Activated T-cell treated with anti-CD3 and anti-CD28 coated beads, Interleukin-2, amount 50 U/mL, for 72 hours (primary cell): ENCODE measurements at places on chromosomes 2 and 18.

DNA sequence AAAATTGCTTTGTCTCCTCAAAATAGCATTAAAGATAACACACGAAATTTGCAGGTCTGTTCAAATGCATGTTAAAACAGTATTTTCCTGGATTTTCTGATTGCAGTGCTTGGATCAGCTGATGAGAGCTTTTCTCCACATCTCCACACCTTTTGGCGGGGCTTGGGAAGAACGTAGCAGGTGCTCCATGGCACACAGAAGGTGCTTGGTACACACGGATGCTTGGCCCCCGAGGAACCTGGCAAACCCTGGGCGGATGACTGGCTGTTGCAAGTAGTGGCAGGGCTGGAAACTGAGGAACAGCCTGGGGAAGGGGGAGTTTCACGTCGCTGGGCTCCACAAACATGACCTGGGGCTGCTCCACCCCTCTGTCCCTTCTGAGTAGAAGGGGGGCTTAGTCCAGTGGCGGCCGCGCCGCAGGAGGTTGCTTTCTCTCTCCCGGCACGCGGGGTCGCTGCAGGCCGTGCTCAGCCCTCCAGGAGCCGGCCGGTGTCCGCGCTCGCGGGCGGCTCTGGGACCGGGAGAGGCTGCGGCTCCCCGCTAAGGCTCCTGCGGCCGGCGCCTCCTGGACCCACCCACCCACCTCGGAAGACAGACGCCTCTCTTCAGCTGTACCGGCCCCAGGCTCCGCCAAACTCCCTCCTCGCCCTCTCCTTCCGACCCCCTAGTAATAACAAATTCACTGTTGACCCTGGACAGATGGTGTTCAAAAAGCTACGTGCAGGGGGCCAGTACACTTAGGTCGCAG lies 69.3 kb downstream of the MARCO start:
- H3K27ac ChIP-seq = no peak overlapping the region
- H3K4me1 ChIP-seq = no peaks in the 10 kb centered on the region
- H3K36me3 ChIP-seq = no peaks in the 10 kb centered on the region

- peaks cover 70% of the 10 kb centered on the region for H3K4me1 ChIP-seq
- H3K27me3 ChIP-seq = no peaks in the 10 kb centered on the region
Observed at GRCh38 chr2:108593547-108594098, 59.4 kb downstream of the LIMS1 start.

DNA sequence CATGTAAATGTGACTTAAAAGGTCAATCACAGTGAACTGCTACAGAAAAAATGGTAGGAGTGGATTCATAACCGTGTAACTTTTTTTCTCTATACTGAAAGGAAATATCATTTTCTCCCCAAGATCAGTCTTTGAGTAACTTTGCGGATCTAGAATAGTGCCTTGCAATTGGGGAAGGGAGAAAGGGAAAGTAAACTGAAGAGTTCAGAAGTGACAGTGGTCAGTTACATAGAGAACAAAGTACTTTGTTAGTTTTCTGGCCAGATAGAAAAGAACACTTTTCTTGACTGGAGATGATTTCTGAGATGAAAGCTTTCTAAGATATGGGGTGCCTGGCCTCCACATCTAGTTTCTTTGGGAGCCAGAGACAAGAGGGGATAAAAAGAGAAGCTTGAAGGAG lies 26.6 kb downstream of the PARD3B start:
- H3K27me3 ChIP-seq = no peaks in the 10 kb centered on the region
- no peak for DNase-seq
- H3K36me3 ChIP-seq = no peaks in the 10 kb centered on the region
- H3K4me1 ChIP-seq = no peaks in the 10 kb centered on the region
- H3K4me3 ChIP-seq = no peak overlapping the region

- peak overlapping the region; percentile 9 for H3K4me3 ChIP-seq
- no peaks in the 10 kb centered on the region for H3K36me3 ChIP-seq
- H3K4me1 ChIP-seq = peaks cover 37% of the 10 kb centered on the region
Observed at GRCh38 chr2:205024822-205025518, 479.7 kb downstream of the PARD3B start.

DNA sequence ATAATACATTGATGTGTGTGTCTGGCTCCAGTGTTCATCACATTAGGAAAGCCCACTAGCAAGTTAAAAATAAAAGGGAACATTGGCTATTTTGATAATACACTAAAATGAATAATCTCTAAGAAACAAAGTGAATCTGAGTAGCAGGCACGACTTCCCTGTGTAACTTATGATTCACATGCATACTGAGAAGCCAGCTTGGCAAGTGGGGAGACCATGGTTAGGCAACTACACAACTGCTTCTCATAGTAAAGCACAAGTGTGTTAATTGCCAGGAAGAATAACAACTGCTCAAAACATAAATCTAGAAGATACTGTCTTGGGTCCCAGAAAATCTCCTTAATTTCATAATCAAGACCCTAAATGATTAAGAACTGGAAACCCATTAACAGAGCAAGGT lies 4.0 kb downstream of the MYO5B start:
- DNase-seq = no peak
- H3K27ac ChIP-seq = no peak overlapping the region
- H3K4me3 ChIP-seq = no peak overlapping the region
- peaks cover 33% of the 10 kb centered on the region for H3K4me1 ChIP-seq
- H3K36me3 ChIP-seq = peaks cover 1% of the 10 kb centered on the region

- peaks cover 32% of the 10 kb centered on the region for H3K4me1 ChIP-seq
- peak overlapping the region; percentile 47 for H3K4me3 ChIP-seq
- H3K27me3 ChIP-seq = no peaks in the 10 kb centered on the region
- no peaks in the 10 kb centered on the region for H3K36me3 ChIP-seq
Observed at GRCh38 chr18:9898792-9899549, 13.2 kb downstream of the TXNDC2 start.

DNA sequence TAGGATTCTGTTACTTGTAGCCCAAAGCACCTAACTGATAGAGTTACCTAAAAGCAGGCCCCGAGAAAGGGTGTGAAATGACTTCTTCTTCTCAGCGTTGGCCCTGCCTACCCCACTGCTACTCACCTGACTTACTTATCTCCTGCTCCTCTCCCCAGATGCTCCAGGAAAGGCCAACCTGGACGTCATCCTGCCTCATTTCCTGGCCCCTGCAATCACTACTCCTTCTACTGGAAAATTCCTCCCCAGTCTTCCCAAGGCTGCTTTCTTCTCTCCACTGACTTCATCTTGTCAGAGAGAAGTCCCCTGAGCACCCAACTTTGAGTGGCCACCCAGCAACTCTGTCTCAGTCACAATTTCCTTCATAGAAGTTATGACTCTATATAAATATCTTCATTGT lies 63.4 kb upstream of the KLF7 start:
- DNase-seq = no peak
- H3K27me3 ChIP-seq = no peaks in the 10 kb centered on the region
- no peak overlapping the region for H3K4me3 ChIP-seq
- peaks cover 53% of the 10 kb centered on the region for H3K4me1 ChIP-seq
- H3K36me3 ChIP-seq = no peaks in the 10 kb centered on the region

DNA sequence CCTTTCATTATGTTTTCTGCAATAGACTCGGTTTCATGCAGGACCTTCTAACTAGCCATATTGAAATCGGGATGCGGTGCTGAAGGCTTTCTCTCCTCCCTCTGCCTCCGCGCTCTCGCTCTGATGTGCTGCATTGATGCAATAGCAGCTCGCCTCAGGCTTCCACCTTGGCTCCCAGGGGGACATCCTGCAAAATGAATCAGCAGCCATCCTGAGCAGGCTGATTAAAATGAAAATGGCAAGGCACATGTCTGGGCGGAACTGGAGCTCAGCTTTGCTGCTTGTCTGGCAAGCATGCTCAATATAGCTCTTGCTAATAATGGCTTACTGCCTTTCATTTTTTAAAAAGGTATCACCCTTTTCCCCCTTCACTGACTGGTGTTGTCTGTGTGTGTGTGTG lies 806 bp upstream of the MYT1L start:
- no peaks in the 10 kb centered on the region for H3K36me3 ChIP-seq
- no peaks in the 10 kb centered on the region for H3K4me1 ChIP-seq
- DNase-seq = no peak
- no peak overlapping the region for H3K4me3 ChIP-seq
